ENCODE measurements at places on chromosomes 6 and 20. TPM values are rescaled to one million over a fixed set of nuclear protein-coding genes. Genes with fewer than 3 reads are reported as not detected.

ZC3H12D gene
- total RNA-seq, result 0.54 TPM

LSM2 gene
- total RNA-seq, result 79.8 TPM

BPI gene
- 0.94 TPM for total RNA-seq

GSTA2 gene
- total RNA-seq, result not detected

CLPSL2 gene
- not detected for total RNA-seq

C20orf141 gene
- 0.67 TPM for total RNA-seq

All from motor neuron (in vitro differentiated cells).